A549 treated with GW870086 at 1 μM for 4 hours (cell line): ENCODE measurements at places on chromosomes 11 and 22. TPM values are rescaled to one million over a fixed set of nuclear protein-coding genes. Genes with fewer than 3 reads are reported as not detected.

The LDHAL6A gene
- not detected in 5 replicates for total RNA-seq

The SLC37A2 gene
- 0.05 to 0.16 TPM (median 0.10 TPM) in 4 of 5 replicates, not detected in the other for total RNA-seq

The EMID1 gene
- 0.23 to 0.74 TPM (median 0.45 TPM) in 5 replicates for total RNA-seq

The POU2AF2 gene
- total RNA-seq: not detected in 5 replicates

The RAB39A gene
- total RNA-seq: 0.15 to 0.72 TPM (median 0.39 TPM) in 5 replicates

The OR56B4 gene
- total RNA-seq: not detected in 5 replicates

The SMIM38 gene
- total RNA-seq: 0.05 TPM in 1 of 5 replicates, not detected in the others
